Calu3 (cell line): ENCODE measurements at places on chromosomes 1 and 21. TPM values are rescaled to one million over a fixed set of nuclear protein-coding genes. Genes with fewer than 3 reads are reported as not detected.

Gene PSEN2
- 24.2 and 26.8 TPM in 2 replicates for total RNA-seq

Gene ATP1A4
- not detected in 2 replicates for total RNA-seq

Gene CNR2
- total RNA-seq = not detected in 2 replicates

Gene RPE65
- not detected in 2 replicates for total RNA-seq

Gene GPATCH2
- 21.1 and 22.4 TPM in 2 replicates for total RNA-seq

GRCh38 chr1:24566236-24566867 lies 10.5 kb downstream of the NCMAP start:
- no peak overlapping the region for H3K27ac ChIP-seq
- H3K27me3 ChIP-seq = no peaks in the 10 kb centered on the region
- peaks cover 38% of the 10 kb centered on the region for H3K36me3 ChIP-seq
- H3K4me1 ChIP-seq = peaks cover 66% of the 10 kb centered on the region
- H3K4me3 ChIP-seq = no peak overlapping the region

DNA sequence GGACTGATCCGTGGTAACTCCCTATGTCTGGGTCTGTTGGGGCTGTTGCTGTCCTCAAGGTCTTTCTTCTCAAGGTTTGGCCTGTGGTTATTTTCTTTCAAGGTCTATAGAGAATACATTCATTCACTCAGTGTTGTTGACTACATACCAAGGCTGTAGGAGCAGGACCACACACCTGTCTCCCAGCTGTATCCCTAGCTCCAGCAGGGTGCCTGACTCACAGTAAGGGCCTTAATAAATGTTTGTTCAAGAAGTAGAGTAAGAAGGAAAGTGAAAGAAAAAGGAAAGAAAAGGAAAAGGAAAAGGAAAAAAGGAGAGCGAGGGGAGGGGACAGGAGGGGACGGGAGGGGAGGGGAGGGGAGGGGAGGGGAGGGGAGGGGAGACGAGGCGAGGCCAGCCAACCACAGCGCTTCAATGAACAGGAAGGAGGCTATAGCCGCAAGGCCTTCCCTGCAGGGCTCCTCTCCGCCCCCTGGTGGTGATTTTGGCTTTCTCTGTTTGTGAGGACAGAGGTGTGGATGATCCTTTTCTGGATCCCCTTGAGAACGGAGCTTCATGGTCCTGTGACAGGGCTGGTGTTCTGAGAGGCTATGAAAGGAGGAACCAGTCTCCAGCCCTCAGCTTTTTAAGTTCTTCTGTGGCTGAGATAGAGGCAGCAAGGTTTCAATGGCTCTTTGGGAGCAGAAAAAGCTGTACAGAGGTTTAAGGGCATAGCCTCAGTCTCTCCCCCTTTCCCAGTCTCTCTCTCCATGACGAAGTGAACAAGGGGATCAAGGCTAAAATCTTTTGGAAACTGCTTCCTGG lies 30.6 kb upstream of the LCE5A start:
- no peak overlapping the region for H3K4me3 ChIP-seq
- peak; percentile 87 for DNase-seq
- H3K27ac ChIP-seq = no peak overlapping the region
- no peaks in the 10 kb centered on the region for H3K36me3 ChIP-seq

- H3K4me1 ChIP-seq = peaks cover 18% of the 10 kb centered on the region
- no peak overlapping the region for H3K27ac ChIP-seq
- no peaks in the 10 kb centered on the region for H3K27me3 ChIP-seq
- DNase-seq = no peak
- no peak overlapping the region for H3K4me3 ChIP-seq
Observed at GRCh38 chr21:29092102-29092959, 18.9 kb upstream of the CCT8 start.

DNA sequence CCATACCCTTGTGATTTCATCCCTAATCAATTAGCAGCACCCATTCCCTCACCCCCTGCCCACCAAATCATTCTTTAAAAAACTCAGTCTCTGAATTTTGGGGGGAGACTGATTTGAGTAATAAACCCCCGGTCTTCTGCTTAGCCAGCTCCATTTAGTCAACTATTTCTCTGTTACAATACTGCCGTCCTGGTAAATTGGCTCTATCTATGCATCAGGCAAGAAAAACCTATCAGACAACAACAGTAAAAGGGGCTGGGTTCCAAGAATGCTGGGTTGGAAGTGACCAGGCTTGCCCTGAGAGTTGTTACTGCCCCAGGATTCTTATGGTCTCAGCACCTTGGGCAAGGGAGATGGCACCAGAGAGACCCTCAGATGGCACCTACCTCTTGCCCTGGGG lies 16.3 kb upstream of the C1orf198 start:
- no peak overlapping the region for H3K27ac ChIP-seq
- peaks cover 49% of the 10 kb centered on the region for H3K27me3 ChIP-seq
- H3K36me3 ChIP-seq = no peaks in the 10 kb centered on the region

GRCh38 chr1:223466151-223466550 lies 72.9 kb downstream of the CCDC185 start:
- H3K4me1 ChIP-seq = no peaks in the 10 kb centered on the region
- H3K36me3 ChIP-seq = no peaks in the 10 kb centered on the region
- peaks cover 57% of the 10 kb centered on the region for H3K27me3 ChIP-seq
- DNase-seq = no peak
- H3K4me3 ChIP-seq = no peak overlapping the region

- peak; percentile 47 for DNase-seq
- peak overlapping the region; percentile 87 for H3K27ac ChIP-seq
- H3K36me3 ChIP-seq = no peaks in the 10 kb centered on the region
Observed at GRCh38 chr1:198088360-198089071, 68.3 kb upstream of the NEK7 start.

DNA sequence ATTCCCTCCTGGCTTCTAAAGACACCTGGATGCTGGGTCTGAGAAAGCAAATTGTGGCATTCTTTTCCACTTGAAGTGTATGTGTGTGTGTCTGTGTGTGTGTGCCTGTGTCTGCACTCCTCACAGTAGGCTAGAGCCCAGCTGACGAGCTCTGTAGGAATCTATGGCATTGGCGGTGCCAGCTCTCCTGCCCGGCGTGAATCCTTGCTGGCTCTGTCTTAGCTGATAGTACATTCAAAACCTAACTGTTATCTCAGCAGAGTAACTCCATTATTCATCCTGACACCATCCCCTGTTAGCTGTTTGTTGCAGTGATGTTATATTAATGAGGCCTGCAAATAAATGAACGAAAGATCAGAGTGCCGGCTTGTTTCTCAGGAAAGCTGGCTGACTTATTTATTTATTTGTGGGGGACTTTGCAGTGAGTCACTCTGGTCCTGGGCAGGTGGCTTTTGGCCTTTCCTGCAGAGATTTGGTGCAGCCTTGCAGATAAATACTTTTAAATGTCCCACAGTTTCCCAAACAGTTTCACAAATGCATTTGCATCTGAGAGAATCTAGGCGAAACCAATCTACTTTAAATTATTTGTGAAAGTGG lies 160.6 kb upstream of the CD34 start:
- no peaks in the 10 kb centered on the region for H3K36me3 ChIP-seq
- no peak overlapping the region for H3K4me3 ChIP-seq
- DNase-seq = no peak
- no peaks in the 10 kb centered on the region for H3K4me1 ChIP-seq
- no peaks in the 10 kb centered on the region for H3K27me3 ChIP-seq

- no peaks in the 10 kb centered on the region for H3K4me1 ChIP-seq
- H3K36me3 ChIP-seq = peaks cover 19% of the 10 kb centered on the region
- DNase-seq = no peak
- peaks cover 33% of the 10 kb centered on the region for H3K27me3 ChIP-seq
- no peak overlapping the region for H3K27ac ChIP-seq
Observed at GRCh38 chr1:11850156-11850555, 2.6 kb upstream of the NPPA start.

DNA sequence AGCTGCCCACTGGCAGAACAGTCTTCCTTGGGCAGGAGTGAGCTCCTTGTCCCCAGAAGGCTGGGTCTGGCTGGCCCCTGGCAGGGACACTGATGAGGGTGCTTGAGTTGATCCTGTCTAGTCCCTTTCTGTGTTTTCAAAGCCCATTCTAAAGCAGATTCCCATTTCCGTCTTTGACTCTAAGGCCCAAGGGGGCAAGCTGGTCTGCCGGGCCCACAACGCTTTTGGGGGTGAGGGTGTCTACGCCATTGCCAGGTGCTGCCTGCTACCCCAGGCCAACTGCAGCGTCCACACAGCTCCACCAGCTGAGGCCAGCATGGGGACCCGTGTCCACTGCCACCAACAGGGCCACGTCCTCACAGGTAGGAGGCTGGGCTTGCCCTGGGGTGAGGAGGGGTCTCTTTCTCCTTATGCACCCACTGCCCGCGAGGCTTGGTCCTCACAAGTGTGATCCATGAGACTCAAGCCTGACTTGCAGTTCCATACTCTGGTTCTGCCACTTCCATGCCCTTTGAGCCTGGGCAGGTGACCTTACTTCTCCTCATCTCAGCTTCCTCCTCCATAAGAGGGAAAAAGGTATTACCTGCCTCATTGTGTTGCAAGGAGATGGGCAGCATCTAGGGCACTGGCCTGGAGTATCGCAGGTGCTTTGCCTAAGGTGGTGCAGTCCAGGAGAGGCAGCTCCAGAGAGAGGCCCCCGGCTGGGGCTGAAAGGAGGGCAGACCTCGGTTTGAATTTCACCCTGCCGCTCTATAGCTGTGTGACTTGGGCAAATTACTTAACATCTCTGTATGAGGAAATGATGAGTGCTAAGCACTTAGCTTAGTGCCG lies 20.2 kb downstream of the PCSK9 start:
- no peak for DNase-seq
- no peaks in the 10 kb centered on the region for H3K4me1 ChIP-seq
- no peak overlapping the region for H3K4me3 ChIP-seq
- peaks cover 23% of the 10 kb centered on the region for H3K36me3 ChIP-seq
- H3K27ac ChIP-seq = no peak overlapping the region

GRCh38 chr1:61523893-61524605 lies 200.9 kb downstream of the TM2D1 start:
- no peak overlapping the region for H3K27ac ChIP-seq
- H3K4me1 ChIP-seq = peaks cover 8% of the 10 kb centered on the region
- DNase-seq = no peak
- no peak overlapping the region for H3K4me3 ChIP-seq
- H3K36me3 ChIP-seq = no peaks in the 10 kb centered on the region
- peaks cover 13% of the 10 kb centered on the region for H3K27me3 ChIP-seq

- peaks cover 93% of the 10 kb centered on the region for H3K27me3 ChIP-seq
- no peak overlapping the region for H3K4me3 ChIP-seq
- H3K27ac ChIP-seq = no peak overlapping the region
- no peak for DNase-seq
- H3K4me1 ChIP-seq = no peaks in the 10 kb centered on the region
- no peaks in the 10 kb centered on the region for H3K36me3 ChIP-seq
Observed at GRCh38 chr1:110088739-110089316, 18.4 kb upstream of the ALX3 start.

DNA sequence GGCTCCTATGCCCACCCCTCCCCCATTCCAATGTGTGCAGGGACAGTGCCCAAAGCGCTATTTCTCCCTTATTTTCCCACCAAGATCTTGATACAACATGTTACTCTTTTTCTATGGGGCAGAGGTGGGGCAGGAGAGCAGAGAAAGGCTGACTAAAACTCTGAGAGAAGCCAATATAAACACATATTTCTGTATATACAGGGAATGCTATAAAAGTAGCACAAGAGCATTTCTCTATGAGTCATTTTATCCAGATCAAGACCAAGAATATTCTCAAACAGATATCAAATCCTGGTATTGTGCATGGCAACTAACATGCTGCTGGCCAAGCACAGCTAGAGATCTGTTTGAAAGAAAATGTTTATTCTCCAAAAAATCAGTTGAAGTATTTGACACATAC lies 7.3 kb downstream of the WDR26 start:
- no peak for DNase-seq
- no peaks in the 10 kb centered on the region for H3K27me3 ChIP-seq
- H3K36me3 ChIP-seq = peaks cover 80% of the 10 kb centered on the region
- H3K4me3 ChIP-seq = no peak overlapping the region
- peaks cover 17% of the 10 kb centered on the region for H3K4me1 ChIP-seq

DNA sequence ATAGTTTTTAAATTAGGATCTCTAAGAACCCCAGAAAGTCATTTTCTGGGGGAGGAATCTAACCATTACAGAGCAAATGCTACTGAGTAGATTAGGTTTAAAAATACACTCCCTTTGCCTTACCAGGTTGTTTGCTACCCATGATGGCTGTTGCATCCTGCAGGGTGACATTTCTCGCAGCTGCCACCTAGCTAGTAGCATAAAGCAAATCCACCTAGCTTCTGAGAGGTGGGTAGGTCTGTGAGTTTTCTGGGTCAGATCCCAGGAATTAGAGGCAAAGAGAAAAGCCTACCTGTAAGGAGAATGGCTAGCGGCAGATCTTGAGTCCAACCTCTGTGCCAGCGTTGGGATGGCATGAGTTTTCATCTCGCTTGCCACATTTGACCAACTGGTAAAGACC lies 95.9 kb downstream of the DAB1 start:
- no peak overlapping the region for H3K4me3 ChIP-seq
- no peak overlapping the region for H3K27ac ChIP-seq
- H3K36me3 ChIP-seq = no peaks in the 10 kb centered on the region
- H3K27me3 ChIP-seq = no peaks in the 10 kb centered on the region
- no peaks in the 10 kb centered on the region for H3K4me1 ChIP-seq

- H3K36me3 ChIP-seq = peaks cover 66% of the 10 kb centered on the region
- no peaks in the 10 kb centered on the region for H3K27me3 ChIP-seq
- peak; percentile 74 for DNase-seq
- no peak overlapping the region for H3K27ac ChIP-seq
- no peak overlapping the region for H3K4me3 ChIP-seq
Observed at GRCh38 chr1:32215629-32216480, 6.3 kb downstream of the TMEM234 start.

GRCh38 chr21:32702702-32703101 lies 25.1 kb downstream of the SYNJ1 start:
- no peaks in the 10 kb centered on the region for H3K27me3 ChIP-seq
- H3K27ac ChIP-seq = no peak overlapping the region
- DNase-seq = no peak
- H3K4me1 ChIP-seq = peaks cover 9% of the 10 kb centered on the region
- H3K4me3 ChIP-seq = no peak overlapping the region

GRCh38 chr1:231694075-231694431 lies 67.5 kb downstream of the DISC1 start:
- no peaks in the 10 kb centered on the region for H3K36me3 ChIP-seq
- H3K27ac ChIP-seq = no peak overlapping the region
- no peaks in the 10 kb centered on the region for H3K4me1 ChIP-seq
- no peak overlapping the region for H3K4me3 ChIP-seq

DNA sequence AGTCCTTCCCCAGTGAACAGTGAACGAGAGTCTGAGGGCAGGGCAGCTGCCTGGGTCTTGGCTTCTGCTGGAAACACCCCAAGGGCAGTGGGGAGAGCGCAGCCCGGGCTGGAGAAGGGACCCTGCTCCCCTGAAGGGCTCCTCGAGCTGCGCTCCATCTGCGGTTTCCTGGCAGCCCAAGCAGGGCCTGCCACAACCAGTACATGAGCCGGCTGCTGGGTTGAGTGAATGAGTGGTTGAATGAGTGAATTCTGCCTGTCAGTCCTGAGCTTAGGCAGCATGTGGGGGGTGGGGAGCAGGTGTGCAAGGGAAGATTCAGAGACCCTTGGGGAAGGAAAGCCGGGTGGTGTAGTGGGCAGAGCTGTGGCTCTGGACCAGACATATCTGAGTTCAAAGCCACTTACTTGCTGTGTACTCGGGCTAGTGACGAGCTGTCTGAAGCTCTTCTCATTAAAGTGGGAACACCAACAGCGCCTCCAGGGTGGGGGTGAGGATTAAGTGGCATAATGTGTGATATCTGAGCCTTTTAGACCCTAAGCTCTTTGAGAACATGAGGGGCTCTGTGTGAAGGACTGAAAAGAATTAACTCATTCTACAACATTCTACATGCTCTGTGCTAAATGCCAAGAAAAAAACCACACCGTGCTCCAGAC lies 3.7 kb downstream of the OPRD1 start:
- H3K36me3 ChIP-seq = peaks cover 13% of the 10 kb centered on the region
- no peak overlapping the region for H3K4me3 ChIP-seq
- H3K27ac ChIP-seq = no peak overlapping the region
- H3K27me3 ChIP-seq = peaks cover 96% of the 10 kb centered on the region
- DNase-seq = no peak
- H3K4me1 ChIP-seq = peaks cover 10% of the 10 kb centered on the region
